ENCODE measurements at places on chromosomes 7 and 10.

DNA sequence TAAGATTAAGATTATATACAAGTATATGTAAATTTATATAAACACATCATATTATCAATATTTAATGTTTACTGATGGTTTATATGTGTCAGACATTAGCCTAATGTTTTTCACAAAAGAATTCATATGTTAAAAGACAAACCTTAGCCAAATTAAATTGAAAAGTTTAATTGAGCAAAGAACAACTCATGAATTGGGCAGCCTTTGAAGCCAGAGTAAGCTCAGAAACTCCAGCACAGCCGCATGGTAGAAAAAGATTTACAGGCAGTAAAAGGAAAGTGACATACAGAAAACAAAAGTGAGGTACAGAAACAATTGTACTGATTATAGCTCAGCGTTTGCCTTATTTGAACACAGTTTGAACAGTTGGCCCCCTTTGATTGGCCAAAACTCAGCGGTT is 124.1 kb downstream of the TSPAN12 start:
- DNase-seq, result no peak

GRCh38 chr10:128487517-128487916 is 361.3 kb upstream of the MKI67 start:
- DNase-seq, result no peak

DNA sequence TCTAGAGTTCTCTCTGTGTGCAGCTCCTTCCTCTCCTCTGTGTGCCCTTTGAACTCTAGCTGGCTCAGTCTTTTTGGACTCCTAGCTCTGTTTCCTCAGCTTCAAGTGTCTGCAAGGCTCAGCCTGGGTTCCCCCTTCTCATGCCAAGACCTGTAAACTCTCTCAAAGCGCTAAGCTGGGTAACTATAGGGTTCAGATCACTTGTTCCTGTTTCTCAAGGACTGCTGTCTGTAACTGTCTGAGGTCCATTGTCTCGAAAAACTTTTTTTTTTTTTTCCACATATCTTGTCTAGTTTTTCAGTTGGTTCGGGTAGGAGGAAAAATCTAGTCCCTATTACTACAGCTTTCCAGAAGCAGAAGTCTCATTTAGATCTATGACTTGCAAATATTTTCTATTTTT is 46.6 kb upstream of the PPP1R17 start:
- no peak for DNase-seq

- no peak for DNase-seq
These were observed 2.5 kb downstream of the FGL2 start for GRCh38 chr7:77197141-77197540.

GRCh38 chr7:139431010-139431409 is 52.5 kb downstream of the KLRG2 start:
- DNase-seq, result no peak
